MV-4-11 (cell line): ENCODE measurements at places on chromosomes 5 and 9.

- DNase-seq: peak; percentile 77
Measured at GRCh38 chr5:96880444-96881164, 4.3 kb downstream of the ERAP2 start.

GRCh38 chr5:137069358-137069757 lies 429.8 kb downstream of the SPOCK1 start:
- no peak for DNase-seq

DNA sequence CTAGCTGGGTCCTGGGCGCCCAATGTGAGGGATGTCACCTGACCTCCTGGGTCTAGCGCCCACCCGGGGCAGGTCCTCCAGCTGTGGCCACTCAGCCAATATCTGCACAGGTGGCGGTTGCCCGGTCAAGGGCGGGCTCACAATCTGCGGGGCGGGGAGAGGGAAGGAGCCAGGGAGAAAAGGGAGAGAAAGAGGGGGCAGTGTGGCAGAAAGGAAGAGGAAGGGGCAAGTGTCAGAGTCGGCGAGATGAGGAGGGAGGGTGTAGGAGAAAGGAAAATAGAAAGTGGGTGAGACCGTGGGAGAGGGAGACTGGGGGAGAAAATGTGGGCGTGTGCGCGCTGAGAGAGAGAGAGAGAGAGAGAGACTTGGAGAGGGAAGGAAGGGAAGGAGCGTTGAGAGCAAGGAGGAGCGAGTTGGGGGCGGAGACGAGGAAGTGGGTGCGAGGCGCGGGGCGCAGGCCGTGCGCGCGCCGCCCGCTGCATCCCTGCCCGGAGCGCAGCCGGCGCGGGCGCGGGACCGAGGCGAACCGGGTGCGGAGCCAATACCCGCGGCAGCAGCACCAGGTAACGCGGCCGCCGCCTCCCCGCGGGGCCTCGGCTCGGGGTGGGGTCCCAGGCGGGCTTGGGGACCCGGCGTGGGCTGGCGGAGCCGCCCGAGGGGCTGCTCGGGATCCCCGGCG lies at the start of gene HRH2:
Gene HRH2 (plus strand): TSS at position 479 of the 679 bp plus-strand sequence. CDS start 25,163 bp downstream, outside the sequence.
- peak; percentile 84 for DNase-seq

DNA sequence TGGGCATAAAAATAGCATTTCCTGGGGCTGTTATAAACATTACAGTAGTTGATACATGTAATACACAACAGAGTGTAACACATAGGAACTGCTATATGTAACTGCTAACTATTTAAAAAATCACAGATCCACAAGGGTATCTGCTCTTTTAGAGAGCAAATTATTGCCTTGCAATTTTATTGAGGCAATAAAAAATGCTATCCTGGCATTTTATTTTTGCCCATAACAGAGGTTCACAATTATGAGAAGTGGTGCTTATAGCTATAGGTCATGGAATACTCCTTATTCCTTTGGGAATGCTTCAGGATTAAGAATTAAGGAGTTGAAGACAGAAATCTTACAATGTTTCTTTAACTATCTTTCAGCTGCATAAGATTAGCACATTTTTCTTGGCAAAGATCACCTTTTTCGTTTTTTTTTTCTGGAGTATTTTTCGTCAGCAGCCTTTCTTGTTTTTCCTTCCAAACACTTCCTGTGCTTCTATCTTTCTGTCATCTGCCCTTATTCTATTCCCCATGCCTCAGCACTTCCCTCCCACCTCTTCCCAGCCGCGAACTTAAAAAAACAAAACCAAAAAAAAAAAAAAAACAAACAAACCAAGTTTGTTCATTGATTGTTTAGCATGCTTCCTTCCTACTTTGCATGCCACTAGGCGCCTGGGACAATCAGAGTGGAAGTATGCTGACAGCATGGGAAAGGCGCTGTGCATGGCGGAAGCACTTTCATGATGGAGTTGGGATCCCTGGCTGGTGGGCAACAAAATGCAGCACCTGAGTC lies 264.2 kb downstream of the MAST4 start:
- DNase-seq: no peak

DNA sequence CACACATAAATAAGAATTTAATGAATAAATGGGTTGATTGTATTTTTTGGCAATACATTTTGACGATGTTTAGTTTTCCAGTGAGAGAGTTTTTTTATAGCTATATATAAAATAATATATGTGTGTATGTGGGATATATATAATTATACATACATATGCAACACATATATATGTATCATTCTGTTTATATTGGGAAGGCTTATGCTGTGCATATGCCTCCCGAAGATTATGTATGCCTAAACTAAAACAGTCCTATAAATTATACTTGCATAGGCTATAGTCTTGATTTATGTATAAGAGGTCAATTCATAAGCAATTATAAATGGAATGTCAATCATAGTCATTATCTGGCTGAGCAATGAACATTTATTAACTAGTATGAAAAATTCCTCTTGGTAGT lies 151.3 kb upstream of the HMHB1 start:
- no peak for DNase-seq
